ENCODE measurements at places on chromosomes 3 and 15.

DNA sequence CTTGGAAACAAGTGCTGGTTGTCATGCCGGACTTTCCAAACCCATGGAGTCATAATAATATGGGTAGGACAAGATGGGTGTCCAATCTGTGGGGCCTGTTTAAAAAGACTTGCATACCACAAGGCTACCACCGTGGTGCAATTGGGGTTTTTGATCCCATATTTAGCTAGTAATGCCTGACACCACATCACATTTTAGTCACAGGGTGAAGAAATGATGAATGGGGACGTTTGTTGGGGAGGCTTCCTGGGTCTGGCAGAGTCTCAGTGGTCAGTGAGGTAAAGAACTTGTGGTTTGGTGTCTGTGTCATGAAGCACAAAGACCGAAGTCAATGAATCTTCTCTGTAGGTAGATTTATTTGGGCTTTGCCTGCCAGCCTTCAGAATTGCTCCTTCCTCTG is 31.0 kb downstream of the P3H2 start:
- DNase-seq: no peak

DNA sequence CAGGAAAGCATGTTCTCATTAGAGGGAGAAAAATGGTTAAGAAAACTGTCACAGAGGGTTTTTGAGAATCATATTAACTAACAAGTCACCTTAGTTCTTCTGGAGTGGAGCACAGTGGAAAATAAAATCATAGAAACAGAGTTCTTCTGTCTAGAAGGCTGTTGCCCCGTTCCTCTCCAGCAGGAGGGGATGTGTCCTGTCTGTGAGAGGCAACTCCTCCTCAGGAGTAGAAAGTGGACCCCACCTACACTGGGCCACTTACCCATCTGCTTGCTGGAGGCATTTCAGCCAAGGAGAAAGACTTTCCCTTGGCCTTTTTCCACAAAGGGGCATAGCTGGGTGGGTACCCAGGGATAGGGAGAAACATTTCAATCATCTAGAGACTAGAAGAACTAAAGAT is 106.6 kb downstream of the SSR3 start:
- DNase-seq: no peak

DNA sequence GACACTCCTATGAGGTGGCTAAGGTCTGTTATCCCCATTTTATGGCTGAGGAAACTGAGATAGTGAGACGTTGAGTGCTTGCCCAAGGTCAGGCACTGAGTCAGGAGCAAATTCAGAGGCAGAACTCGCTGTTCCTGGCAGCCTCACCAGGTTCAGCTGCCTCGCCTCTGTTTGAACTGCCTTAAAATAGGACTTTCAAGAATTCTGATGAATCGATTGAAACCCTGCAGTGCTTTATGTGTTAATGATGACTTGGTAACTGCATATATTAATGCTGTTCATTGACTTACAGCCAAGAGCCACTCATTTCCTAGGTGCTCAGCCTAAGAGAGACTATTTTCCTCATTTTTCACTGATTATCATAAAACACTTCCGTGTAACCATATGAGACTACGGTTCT is 79.5 kb upstream of the BHLHE40 start:
- no peak for DNase-seq

DNA sequence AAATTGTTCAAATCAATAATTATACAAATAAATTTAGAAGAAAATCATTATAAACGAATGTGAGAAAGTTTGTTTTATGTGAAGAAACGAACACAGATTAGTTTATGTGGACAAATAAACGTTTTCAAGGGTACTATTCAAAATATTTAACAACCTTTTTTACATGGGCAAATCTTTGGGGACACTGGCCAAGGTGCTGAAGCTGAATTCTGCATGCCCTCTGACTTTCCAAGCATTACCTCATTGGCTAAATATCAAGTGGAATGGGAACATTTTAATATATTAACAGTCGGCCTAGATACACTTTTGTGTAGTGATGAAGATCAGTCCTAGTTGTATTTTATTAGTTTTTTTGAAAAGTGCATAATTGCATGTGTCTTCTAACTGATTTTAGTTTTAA is 636.4 kb upstream of the DPPA4 start:
- no peak for DNase-seq

- peak; percentile 7 for DNase-seq
These were observed 42.3 kb upstream of the ROPN1 start for GRCh38 chr3:124034016-124034843.

- DNase-seq: no peak
These were observed 99.1 kb downstream of the NSMCE3 start for GRCh38 chr15:29170521-29170920.

GRCh38 chr15:94259121-94259751 is 27.9 kb downstream of the MCTP2 start:
- no peak for DNase-seq

DNA sequence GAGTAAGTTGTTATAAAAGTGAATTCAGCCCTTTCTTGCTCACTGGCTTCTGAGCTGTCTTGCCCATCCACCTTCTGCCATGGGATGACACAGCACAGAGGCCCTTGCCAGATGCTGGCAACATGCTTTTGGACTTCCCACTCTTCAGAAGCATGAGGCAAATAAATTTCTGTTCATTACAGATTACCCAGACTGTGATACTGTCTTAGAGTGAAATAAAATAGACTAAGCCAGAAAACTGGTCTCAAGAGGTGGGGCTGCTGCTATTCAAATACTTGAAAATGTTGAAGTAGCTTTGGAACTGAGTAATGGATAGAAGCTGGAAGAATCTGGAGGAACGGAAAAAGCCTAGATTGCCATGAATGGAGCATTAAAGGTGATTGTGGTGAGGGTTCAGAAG is 170.4 kb downstream of the ZMAT3 start:
- no peak for DNase-seq

DNA sequence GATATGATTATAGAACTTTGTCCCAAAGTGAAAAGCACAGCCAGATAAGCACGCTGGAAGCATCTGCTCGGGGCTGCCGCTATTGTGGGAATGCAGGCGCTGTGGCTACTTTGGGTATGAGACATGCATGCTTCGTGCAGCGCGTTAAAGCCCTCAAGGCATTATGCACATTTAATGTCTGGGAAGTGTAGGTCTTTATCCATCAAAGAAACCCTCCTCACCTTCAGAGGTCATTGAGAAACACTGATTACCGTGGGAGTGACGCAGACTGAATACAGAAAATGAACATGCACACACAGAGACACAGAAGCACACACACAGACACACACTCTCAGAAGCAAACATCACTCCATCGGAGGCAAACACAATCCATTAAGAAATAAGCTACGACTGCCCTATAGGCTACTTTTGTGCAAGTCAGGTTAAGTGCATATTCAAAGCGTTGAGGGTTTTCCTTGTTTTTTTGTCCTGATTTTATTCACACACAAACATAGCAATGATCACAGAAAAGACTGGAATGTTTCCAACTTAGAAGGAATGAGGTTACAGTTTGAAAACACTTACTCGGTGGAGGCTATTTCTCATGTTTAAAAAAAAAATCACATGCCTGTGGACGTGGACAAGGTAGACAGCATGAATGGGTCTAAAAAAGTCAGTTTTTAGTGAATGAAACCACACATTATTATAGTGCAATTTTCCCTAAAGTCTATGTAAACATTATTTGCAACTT is 68.5 kb downstream of the PLCH1 start:
- DNase-seq: peak; percentile 32

- DNase-seq: no peak
These were observed 919 bp downstream of the IDH2 start for GRCh38 chr15:90101130-90101968.

DNA sequence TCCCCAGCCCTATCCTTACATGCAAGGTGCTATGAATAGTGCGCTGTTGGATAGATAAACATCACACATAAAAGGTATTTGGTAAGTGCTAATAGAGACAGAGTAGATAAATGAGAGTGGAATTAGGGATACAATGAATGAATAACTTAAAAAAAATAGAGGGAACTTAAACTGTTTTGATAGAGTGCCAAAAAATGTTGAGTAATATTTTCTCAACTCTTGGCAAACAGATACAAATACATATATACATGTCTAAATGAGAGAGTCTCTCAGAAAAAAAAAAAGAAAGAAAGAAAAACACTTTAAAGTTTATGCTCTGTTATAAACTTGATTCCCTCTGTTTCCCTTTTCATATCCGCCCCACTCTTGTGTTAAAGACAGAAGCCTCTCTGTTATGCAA is 667.4 kb downstream of the ROBO2 start:
- no peak for DNase-seq

GRCh38 chr3:187265461-187265955 is 26.0 kb downstream of the MASP1 start:
- DNase-seq: no peak

DNA sequence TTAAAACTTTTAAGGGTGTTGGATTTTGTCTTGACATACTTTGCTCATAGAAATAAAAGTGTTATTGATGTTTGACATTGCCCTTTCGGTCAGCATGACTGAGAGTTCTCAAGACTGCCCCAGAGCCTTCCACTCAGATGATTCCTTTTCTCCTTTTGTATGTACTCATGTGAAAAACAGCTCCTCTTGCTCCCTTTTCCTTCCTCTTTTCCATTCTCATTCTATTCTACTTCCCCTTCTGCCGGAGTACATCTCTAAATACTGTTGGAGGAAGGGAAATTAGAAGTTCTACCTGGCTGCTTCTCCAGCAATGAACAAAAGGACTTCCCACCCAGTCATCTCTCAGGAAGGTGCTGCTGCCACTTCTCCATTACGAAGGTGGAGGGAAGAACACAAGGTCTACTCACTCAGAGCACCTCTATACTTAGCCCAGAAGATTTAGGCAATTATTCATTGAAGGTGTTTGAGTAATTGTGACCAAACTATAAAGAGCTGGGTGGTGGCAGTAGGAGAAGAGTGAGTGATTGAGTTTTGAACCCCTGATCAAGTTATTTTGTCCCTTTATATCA is 163.8 kb upstream of the MBNL1 start:
- DNase-seq: no peak

GRCh38 chr15:58070801-58071418 is 5.4 kb upstream of the ALDH1A2 start:
- peak; percentile 38 for DNase-seq

DNA sequence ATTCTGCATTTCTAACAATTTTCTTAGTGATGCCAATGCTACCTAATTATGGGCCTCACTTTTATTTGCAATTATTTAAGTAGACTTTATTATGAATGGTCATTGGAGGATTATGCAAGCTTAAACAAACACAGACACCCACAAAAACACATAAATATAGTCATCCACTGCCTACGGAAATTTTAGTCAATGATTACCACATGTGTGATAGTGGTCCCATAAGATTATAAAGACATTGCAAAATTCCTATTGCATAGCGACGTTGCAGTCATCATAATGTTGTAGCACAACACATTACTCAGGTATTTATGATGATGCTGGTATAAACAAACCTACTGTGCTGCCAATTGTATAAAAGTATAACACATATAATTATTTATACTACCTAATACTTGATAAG is 247.8 kb upstream of the ALCAM start:
- DNase-seq: peak; percentile 22

GRCh38 chr3:75192146-75192616 is 471.9 kb upstream of the FRG2C start:
- DNase-seq: peak; percentile 29

- DNase-seq: no peak
These were observed 199.8 kb downstream of the UBE2E2 start for GRCh38 chr3:23402728-23403492.

- DNase-seq: no peak
These were observed 7.7 kb downstream of the RBM15B start for GRCh38 chr3:51398595-51399310.

- DNase-seq: no peak
These were observed 80.4 kb upstream of the XCR1 start for GRCh38 chr3:46107682-46108081.

- DNase-seq: no peak
These were observed 32.4 kb downstream of the ACAN start for GRCh38 chr15:88835646-88836045.

- DNase-seq: no peak
These were observed 59.8 kb upstream of the PSMD6 start for GRCh38 chr3:64082961-64083541.

DNA sequence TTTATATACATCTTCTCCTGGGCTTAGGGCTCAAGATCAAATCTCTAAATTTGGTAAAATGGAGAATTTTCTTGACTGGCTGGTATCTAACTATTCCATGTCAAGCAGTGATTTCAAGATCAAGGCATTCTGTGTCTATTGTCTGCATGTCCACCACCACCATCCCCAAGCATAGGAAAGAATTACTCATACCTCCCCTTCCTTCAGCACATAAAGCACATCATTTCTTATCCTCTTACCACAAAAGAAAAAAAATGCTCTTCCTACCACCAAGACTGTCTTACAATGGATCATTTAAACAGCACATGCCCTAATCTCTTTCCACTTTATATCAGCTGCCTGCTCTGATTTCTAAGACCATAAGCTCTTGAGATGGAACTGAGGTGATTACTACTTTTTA is 470.5 kb upstream of the THBS1 start:
- no peak for DNase-seq

DNA sequence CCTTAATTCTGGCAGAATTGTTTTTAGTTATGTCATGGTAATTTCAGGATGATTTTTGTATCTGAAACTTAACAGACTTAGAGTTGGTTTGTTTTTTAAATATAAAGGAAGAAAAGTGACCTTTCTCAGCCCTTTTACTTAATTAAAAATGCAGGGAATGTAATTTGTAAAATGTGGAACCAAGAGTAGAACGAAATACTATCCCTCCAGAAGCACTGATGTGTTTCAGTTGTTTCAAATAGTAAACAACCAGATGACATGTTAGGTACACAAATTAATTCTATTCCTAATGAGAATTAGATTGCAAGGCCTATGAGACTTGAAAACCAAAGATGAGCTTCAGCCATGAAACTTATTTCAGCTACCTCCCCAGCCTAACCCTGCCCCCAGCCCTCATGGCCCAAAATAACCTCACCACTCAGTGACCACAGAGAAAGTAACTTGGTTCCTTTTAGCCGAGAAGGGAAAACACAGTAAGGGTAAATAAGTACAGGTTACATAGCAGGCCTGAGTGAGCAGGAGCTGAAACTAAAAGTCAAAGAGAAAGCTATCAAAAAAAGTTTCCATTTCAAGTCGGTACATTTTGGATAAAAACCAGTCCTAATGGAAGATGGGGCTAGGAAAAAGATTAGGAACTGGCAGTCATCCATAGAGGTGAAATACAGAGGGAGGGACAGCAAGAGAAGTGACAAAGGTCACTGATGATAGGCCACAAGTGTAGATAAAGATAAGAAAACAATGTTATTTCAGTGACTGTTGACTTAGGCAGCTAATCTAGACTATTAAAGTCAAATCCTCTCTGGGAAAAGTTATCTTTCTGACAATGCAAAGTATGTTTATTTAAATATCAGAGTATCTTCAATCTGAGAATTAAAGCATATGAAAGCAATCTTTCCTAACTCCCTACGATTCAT is 23.2 kb downstream of the SENP8 start:
- no peak for DNase-seq

DNA sequence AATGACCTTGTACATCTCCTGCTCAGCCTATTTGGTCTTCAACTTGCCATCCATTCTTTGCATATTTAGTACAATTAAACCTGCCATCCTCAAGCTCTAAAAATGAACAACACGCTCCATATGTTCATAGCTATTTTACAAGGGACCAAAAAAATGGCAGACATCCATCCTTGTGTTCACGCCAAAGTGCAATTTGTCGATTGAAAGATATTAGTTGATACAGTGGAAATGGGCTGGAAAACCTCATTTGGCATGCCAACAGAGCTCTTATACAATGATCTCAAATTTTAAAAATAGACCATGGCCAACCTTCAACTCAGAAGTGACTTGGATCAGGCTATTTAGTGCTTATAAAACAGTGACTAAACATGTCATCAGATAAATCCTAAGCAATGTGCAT is 413.6 kb upstream of the ARL6 start:
- DNase-seq: no peak

Data from fibroblast of skin of left quadriceps (primary cell).